AG09309 (cell line): ENCODE measurements at places on chromosomes 7 and 10.

DNA sequence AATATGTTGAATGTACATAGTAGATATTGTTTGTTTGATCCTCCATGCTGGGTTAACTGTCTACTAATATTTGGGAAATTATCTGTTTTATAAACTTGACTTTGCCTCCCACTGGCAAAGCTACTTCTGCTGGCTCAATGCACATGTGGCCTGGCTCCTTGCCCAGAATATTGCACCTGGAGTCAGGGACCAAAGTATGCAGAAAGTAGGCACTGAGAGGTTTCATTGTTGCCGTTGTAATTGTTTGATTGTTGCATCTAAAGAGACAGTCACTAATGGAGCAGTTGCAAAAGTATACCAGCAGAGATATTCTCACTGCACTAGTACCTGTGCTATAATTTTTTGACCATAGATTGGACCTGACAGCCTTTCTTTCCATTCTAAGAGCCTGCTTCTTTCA, 137.8 kb upstream of the CNTNAP2 start:
- no peak for DNase-seq

DNA sequence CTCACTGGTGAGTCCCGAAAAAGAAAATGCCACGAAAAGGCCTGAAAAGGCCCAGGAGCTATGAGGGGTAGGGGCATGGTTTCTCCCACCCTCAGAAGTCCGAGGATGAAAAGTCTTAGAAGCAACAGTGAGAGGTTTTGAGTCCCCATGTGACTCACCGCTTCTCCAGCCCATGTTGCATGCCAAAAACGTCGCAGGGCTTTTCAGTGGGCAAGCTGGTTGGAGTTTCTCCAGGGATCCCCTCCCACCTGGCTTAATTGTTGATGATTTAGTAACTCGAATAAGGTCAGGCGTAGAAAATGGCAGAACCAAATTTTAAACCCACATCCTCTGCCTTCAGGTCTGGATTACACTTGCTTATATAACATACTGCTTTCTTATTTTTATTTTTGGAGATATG, 96.3 kb upstream of the ARMC3 start:
- DNase-seq = no peak

GRCh38 chr7:105161366-105161765, 147.4 kb downstream of the KMT2E start:
- DNase-seq = no peak

GRCh38 chr10:63666836-63667383, 145.7 kb downstream of the REEP3 start:
- DNase-seq = peak; percentile 78

DNA sequence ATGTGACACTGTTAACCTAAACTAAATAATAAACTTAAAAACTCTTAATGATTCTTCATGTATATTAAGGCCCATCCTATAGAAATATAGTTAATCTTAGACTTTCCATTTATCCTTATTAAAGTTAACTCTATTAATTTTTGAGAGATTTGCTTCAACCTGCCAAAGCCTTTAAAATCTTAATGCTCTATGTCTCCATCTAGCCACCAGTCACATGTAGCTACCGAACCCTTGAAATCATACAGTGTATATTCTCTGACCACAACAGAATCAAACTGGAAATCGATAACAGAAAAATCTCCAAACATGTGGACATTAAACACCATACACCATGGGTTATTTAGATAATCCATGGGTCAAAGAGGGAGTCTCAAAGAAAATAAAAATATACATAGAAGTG, 51.9 kb downstream of the ASZ1 start:
- no peak for DNase-seq

GRCh38 chr7:123770378-123770777, 21.6 kb upstream of the WASL start:
- DNase-seq = peak; percentile 18

DNA sequence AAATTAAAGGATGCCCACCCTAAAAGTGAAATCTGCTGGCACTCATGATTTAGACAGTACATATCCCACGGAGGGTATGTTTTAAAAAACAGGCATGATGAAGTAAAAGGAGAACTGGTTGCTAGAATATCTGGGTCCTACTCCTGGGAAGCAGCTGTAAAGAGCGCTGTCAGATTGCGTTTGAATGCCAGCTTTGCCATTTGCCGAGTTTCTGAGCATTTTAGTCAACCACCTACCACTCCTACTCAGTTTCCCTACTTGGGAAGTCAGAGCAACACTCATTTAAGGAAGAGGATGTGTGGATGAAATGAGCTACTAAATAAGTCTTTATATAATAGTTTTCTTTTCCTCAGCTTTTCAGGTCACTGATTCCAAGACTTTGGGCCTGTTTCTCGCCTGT, 1.1 kb upstream of the UMAD1 start:
- no peak for DNase-seq

GRCh38 chr10:19738440-19738839, 77.8 kb upstream of the PLXDC2 start:
- no peak for DNase-seq

GRCh38 chr7:80902019-80902418, 16.8 kb downstream of the SEMA3C start:
- no peak for DNase-seq

DNA sequence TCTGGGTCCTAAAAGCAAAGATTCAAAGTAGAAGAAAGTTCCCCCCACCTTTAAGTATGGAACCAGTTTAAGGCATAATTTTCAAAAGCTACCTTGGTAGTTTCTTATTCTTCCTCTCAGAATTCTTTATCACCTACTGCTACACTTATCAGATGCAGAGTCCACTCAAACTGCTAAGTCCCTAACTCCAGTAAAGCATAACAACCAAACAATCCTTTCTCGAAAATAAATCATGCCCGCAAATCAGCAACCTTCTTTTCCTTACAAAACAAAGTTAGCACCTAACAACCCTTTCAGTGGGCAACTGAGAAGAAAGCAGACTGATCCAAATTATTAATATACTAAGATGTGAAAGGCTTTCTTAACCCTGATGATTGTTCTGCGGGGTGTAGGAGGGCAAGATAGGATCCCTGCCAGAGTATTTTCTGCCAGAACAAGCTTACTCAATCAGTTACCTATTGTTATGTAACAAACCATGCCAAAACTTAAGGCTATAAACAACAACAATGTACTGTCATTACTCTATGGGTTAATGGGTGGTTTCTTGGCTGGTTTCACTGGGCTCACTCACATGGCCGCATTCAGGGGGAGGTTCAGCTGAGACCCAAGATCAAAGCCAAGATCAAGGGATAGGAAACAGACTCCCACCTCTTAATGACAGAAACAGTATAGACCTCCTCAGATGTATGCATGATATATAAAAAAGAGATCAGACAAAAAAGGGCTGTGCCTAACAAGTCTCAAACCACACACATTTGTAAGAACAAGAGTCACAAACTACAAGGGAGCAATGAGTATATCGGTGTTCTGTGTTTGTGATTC, 42.0 kb downstream of the CCDC6 start:
- DNase-seq = no peak

DNA sequence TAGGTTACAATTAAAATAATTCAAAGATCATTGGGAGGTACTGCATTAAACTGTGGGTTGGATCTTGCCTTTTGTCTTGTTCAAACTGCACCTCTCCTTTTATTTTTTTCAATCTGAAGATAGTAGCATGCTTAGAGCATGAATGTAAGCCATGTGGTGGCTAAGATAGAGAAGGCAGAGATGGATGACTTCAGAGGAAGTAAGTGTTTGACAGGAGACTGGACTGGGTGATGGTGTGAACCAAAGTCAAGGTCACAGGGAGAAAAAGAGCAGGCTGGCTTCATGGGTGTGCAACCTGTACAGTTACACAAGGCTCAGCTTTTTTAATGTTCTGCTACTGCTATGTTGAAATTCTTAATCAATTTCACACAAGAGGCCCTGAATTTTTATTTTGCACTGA, 85.6 kb downstream of the ZEB1 start:
- no peak for DNase-seq

DNA sequence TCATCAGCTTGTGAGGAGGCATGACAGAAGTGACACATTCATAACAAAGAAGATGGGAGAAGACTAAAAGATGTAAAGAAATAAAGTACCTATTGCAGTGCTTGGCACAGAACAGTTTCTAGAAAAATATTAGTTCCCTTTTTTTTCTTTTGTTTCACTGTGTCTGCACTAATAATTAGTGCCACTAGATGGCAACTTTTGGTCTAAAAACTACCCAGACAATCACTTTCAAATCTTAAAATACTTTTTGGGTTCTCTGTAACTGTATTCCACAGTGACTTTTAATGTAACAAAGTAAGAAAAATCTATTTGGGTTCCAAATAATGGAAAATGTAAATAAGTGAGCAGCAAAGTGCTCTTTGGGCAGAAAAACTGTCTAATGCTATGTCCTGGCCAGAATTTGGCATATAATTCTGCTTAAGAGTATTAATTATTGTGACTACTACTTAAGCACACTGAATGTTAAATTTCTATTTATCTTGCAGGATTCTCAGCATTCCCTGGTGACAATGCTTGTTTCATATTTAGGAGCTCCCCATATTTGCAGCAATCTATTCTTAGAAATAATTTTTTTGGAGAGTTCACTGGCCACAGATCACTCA, 134.8 kb upstream of the KIF5B start:
- no peak for DNase-seq

DNA sequence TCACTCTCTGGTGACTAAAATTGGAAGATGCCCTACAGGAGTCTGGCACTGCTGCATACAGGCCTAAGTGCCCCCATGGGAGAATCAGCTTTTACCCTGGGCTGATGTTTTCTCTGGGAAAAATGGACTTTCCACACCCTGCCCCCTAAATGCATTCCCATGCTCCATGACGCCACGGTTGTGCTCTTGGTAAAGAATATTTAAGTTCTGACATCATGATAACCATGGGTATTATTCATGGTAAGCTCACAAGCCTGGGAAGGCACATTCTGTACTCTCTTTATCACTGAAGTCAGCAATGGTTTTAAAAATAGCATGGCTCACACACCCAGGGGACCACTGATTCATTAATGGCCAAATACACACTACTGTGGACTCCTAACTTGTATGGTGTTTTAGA, 43.4 kb downstream of the HIPK2 start:
- peak; percentile 45 for DNase-seq

DNA sequence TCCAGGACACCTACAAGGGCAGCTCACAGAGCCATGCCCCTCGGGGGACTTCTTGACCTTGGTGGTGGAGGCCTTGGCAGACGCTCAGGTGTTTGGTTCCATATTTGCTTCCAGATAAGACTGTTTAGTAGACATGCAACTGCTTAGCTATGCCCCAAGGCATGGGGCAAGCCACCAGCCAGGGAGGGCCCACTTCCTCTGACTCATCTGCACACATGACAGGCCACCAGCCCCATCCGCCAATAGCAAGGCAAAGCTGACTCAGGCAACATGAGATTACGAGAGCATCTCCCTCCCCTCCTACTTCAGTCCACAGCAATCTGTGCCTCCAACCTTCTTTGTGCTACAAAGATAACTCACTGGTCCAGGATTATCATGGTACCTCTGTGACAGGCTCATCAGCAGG, 54.9 kb downstream of the KCNMA1 start:
- peak; percentile 40 for DNase-seq

DNA sequence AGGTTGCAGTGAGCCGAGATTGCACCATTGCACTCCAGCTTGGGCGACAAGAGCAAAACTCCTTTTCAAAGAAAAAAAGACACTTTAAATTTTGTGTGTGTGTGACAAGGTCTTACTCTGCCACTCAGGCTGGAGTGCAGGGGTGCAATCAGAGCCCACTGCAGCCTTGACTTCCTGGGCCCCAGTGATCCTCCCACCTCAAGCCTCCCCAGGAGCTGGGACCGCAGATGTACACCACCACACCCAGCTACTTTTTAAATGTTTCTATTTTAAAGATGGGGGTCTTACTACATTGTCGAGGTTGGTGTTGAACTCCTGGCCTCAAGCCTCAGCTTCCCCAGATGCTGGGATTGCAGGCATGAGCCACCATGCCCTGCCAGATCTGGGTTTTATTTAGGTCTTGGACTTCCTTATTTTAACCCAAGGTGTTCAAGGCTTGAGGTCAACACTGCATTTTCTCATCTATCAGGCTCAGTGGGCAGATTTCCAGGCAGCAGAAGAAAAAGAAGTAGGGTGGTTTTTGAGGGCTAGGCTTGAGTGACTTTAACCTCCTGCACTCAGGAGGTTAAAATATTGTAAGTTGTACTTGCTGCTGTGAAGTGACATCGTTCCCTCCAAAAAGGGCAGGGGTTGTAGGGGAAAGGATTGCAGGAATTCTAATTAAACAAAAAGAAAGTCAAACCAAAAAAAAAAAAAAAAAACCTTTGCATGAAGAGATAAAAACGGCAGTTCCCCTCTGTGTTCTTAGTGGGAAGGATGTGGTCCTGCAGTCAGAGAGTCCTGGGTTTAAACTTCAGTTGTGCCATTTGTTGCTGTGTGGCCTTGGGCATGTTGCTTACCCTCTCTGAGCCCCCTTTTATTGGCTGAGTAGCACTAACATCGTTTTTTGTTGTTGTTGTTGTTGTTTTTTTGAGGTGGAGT, 71.5 kb downstream of the CARD11 start:
- no peak for DNase-seq

DNA sequence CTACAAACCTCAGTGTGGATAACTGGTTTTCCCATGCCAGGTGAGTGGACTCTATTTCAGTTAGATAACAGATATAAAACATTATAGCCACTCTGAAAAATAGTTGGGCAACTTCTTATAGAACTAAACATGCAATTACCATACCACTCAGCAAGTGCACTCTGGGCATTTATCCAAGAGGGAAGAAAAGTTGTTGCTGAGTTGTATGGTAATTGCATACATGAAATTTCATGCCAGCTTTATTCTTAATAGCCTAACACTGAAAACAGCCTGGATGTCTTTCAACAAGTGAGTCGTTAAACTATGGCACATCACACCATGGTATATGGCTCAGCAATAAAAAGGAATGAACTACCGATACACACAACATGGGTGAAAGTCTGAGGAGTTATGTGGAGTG, 10.6 kb upstream of the UPP1 start:
- DNase-seq = no peak

- DNase-seq = no peak
These were observed 38.6 kb upstream of the ADD3 start for GRCh38 chr10:109968953-109969759.

- no peak for DNase-seq
These were observed 33.4 kb downstream of the PARD3 start for GRCh38 chr10:34781711-34782110.

DNA sequence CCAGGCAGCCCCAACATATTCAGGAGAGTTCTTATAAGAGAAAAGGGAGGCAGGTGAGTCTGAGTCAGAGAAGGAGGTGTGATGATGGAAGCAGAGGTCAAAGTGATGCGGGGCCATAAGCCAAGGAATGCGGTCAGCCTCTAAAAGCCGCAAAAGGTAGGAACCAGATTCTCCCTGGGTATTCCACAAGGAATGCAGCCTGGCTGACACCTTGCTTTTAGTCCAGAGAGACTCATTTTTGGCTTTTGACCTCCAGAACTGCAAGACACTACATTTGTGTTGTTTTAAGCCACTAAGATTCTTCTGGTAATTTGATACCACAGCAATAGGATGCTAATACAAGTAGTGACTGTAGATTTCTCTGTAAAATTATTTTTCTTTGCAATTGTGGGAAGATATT, 151.5 kb upstream of the EEPD1 start:
- no peak for DNase-seq

GRCh38 chr7:73894733-73895551, 34.0 kb downstream of the TMEM270 start:
- peak; percentile 86 for DNase-seq
